ENCODE measurements at places on chromosomes 3 and 15.
A peak's percentile ranks its signal among the peaks of the same experiment; 100 is the strongest.

- no peak for DNase-seq
Observed at GRCh38 chr3:140292684-140293083, 357.7 kb downstream of the CLSTN2 start.

DNA sequence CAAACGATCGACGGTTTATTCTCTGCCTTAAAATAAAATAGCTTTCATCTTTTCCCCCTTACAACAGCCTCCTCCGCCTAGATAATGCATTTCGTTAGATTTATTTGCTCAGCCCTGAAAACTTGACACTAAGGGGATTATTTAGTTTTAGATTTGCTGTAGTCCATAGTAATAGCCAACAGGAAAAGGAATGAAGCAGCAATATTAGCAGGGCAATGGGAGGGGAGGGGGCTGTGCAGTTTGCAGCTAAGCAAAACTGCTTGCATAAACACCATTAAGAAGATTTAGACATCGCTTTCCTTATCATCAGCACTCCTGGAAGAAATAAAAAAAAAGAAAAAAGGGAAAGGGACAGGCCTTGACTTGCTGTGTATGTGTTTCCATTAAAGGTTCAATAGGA is 286.5 kb upstream of the SOX14 start:
- DNase-seq: no peak

GRCh38 chr3:171212648-171213047 is 186.1 kb upstream of the SLC2A2 start:
- no peak for DNase-seq

GRCh38 chr3:157119369-157119951 is 40.5 kb downstream of the CCNL1 start:
- no peak for DNase-seq

DNA sequence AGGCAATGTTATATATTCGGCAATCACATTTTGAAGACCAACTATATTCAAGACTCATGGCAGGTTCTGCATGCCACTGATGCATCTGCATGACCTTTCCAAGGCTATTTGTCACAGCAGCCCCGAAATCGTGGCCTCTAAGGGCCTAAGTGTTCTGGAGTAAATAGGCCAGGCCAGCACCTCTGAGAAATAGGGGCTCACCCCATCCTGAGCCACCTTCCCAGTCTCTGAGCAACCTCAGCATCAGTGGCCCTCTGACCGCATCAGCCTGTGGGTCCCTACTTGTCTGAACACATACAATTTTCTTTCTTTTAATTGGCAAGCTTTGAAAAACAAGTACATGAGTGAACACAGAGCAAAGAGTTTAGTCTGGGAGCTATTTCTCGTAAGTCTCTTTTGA is 45.9 kb upstream of the THBS1 start:
- DNase-seq: no peak

GRCh38 chr15:38611228-38611627 is 46.6 kb upstream of the RASGRP1 start:
- peak; percentile 6 for DNase-seq

GRCh38 chr15:94584833-94585244 is 353.5 kb downstream of the MCTP2 start:
- DNase-seq: peak; percentile 11

DNA sequence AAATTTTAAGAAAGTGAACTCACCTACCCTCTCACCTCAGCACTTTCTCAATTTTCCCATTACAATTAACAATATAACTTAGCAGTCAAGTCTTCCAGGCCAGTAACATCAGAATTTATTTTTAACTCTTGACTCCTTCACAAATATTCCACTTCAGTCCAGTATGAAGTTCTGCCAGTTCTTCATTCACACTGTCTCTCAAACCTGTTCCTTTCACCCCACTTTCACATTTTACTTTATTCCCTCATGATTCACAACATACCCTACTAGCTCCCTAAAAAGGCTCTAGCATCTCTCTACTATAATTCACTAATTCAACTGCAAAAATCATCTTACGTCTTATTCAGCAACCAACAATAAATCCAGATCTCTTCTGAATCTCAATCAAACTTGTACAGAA is 3.8 kb downstream of the GSK3B start:
- DNase-seq: no peak

DNA sequence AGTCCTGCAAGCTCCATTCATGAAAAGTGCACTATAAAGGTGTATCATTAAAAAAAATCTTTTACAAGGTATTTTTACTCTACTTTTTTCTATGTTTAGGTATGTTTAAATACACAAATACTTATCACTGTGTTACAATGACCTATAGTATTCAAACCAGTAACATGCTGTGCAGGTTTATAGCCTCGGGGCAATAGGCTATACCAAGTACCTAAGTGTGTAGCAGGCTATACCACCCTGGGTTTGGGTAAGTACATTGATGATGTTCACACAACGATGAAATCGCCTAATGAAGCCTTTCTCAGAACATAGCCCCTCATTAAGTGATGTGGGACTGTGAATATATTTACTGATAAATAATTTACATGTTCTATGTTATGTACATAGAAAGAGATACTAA is 104.6 kb downstream of the ATP1B3 start:
- DNase-seq: no peak

- no peak for DNase-seq
Observed at GRCh38 chr15:39792844-39793335, 10.2 kb upstream of the FSIP1 start.

DNA sequence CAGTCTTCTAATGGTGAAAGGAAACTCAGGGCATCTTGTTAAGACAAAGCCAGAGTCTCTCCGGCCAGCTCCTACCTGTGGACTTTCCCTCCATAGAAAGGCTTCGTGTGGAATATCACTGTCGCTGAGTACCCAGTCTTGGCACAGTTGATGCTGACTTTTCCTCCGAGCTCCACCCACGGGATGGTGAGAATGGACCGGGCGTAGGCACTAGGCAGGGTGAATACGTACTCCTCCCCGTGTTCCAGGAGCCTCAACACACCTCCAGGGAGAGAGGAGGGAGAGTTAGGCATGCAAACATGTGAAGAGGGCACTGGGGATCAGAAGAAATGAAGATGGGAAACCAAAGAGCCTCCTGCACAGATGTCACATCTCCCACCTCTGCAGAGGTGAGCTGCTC is 138.0 kb downstream of the STT3B start:
- no peak for DNase-seq

- no peak for DNase-seq
Observed at GRCh38 chr3:171311784-171312183, 148.4 kb downstream of the TNIK start.

DNA sequence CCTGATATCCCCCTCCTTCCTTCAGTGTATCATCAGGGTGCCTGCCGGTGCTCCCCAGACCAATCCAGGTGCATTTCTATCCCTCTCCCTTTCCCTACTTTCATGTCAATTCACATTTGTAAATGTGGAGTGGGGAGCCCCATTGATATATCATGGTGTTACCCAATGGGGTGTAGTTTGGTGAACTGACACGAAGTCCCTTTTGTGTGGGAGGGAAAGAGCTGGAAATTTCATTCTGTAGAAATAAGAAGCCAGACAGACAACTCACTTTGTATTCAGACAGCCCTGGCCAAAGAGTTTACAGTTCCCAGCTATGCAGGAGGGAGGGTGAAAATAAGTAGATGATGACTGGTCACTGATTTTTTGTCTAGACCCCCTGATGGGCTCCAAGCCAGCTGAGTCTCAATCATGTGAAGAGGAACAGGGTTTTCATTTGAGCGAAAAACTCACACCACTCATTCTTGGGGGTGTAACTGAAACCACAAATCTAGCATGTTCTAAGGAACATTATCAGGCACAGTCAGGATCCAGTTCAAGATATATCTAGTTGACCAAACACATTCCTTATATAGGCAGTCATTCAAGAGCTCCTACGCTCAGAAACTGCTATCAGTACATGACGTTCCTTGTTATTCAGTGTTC is 58.9 kb downstream of the LMCD1 start:
- no peak for DNase-seq

All from activated T-helper 9 cell treated with anti-CD3 and anti-CD28 coated beads, Interleukin-2, amount 50 U/mL, for 16 hours (primary cell).